ENCODE measurements at places on chromosomes 3 and 15. TPM values are rescaled to one million over a fixed set of nuclear protein-coding genes. Genes with fewer than 3 reads are reported as not detected.

GRCh38 chr3:177201700-177202397 is 4.6 kb upstream of the TBL1XR1 start:
- H3K36me3 ChIP-seq, result no peaks in the 10 kb centered on the region
- no peaks in the 10 kb centered on the region for H3K27me3 ChIP-seq
- no peak overlapping the region for H3K27ac ChIP-seq
- H3K4me3 ChIP-seq, result no peak overlapping the region

GRCh38 chr3:110623571-110623970 is 448.0 kb upstream of the NECTIN3 start:
- H3K36me3 ChIP-seq, result no peaks in the 10 kb centered on the region
- no peak overlapping the region for H3K4me3 ChIP-seq
- no peaks in the 10 kb centered on the region for H3K27me3 ChIP-seq
- H3K27ac ChIP-seq, result no peak overlapping the region

DNA sequence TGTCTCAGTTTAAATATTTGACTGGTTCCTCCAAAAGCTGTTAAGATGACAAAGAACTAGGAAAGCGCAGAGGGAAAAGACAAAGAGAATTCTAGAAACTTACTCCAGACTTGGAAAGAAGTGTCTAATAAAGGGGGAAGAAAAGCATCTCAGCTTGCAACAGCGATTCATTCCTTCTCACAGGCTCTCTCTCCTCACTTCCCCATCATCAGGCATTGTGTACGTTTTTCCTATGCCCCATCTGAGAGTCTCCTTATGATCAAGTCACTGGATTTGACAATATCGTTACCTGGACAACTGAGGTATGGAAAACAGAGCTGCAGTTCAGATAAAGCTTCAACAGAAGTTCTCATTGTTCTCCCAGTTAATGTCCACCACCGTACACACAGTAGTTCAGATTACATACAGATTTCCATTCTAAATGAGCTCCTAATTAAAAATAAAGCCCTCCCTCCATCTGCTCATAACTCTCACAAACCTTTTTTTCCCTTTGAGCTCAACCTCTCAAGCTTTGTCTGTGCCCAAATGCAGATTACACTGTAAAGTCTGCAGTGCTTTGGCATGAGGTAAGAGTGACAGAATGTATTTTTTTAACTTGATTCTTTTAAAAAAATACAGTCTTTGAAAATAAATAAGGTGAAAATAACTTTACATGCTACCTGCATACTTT is 254.4 kb upstream of the THBS1 start:
- DNase-seq, result no peak
- H3K4me3 ChIP-seq, result no peak overlapping the region
- H3K27ac ChIP-seq, result no peak overlapping the region
- no peaks in the 10 kb centered on the region for H3K36me3 ChIP-seq

DNA sequence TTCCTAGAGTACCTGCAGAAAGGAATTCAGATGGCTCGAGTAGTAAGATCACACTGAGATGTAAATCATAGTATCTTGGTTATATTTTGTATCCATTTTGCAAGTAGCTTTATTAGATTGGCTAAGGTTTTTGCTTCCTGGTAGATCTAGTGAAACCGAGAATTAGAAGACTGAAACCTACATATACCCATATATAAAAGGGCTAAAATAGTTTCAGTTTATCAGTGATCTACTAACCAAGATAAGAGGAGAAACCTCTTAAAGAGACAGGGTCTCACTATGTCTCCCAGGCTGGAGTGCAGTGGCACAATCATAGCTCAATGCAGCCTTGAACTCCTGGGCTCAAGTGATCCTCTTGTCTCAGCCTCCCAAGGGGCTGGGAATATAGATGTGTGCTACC is 135.3 kb downstream of the PCCB start:
- no peaks in the 10 kb centered on the region for H3K36me3 ChIP-seq
- no peaks in the 10 kb centered on the region for H3K27me3 ChIP-seq
- DNase-seq, result no peak
- H3K4me1 ChIP-seq, result no peaks in the 10 kb centered on the region
- no peak overlapping the region for H3K27ac ChIP-seq
- no peak overlapping the region for H3K4me3 ChIP-seq

The CACNA1D gene
- 2.9 TPM for total RNA-seq

DNA sequence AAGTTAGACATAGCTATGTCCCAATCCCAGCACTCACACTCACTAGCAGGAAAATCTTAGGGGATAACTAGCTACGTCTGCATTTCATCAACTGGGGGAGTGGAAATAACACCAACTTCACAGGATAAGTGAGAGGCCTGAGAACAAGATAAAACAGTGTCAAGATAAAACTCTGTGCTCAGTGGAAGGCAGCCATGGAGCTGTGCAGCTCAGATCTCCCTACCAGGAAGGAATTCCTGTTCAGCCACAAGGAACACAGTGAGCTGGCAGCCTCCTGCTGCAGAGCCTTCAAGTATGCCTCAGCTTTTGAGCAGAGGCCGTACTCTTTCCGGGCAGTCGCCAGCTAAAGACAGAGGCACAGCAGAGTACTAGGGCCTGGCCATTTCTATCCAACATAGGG is 115.8 kb upstream of the TOPAZ1 start:
- H3K36me3 ChIP-seq, result no peaks in the 10 kb centered on the region
- H3K27ac ChIP-seq, result no peak overlapping the region
- no peak for DNase-seq
- H3K4me1 ChIP-seq, result peaks cover 5% of the 10 kb centered on the region
- no peak overlapping the region for H3K4me3 ChIP-seq

- H3K4me1 ChIP-seq, result peaks cover 1% of the 10 kb centered on the region
- no peaks in the 10 kb centered on the region for H3K36me3 ChIP-seq
- H3K4me3 ChIP-seq, result no peak overlapping the region
- H3K27ac ChIP-seq, result no peak overlapping the region
- no peaks in the 10 kb centered on the region for H3K27me3 ChIP-seq
These were observed 64.8 kb upstream of the BCL6 start for GRCh38 chr3:187810021-187810446.

The HYKK gene
- total RNA-seq, result 3.1 TPM

The TEX9 gene
- total RNA-seq, result 12.3 TPM

DNA sequence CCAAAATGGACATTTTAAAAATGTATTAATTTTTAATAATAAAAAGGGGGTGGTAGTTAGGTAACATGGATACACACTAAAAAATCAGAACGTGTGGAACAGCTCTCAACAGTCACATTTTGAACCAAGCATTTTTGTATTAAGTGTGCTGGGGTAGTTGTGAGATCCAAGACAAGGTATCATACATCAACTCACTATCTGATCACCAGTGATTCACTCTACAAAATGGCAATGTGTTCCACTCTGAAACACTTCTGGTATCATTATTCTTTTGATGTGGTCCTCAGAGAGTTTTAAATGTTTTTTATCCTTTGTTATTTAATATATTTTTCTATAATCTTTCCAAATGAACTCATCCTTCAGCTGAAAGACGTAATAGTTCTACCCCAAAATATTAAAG is 5.4 kb downstream of the HACL1 start:
- H3K4me3 ChIP-seq, result no peak overlapping the region
- H3K4me1 ChIP-seq, result peaks cover 6% of the 10 kb centered on the region
- DNase-seq, result no peak
- no peak overlapping the region for H3K27ac ChIP-seq

The DAZL gene
- total RNA-seq, result 3.4 TPM

DNA sequence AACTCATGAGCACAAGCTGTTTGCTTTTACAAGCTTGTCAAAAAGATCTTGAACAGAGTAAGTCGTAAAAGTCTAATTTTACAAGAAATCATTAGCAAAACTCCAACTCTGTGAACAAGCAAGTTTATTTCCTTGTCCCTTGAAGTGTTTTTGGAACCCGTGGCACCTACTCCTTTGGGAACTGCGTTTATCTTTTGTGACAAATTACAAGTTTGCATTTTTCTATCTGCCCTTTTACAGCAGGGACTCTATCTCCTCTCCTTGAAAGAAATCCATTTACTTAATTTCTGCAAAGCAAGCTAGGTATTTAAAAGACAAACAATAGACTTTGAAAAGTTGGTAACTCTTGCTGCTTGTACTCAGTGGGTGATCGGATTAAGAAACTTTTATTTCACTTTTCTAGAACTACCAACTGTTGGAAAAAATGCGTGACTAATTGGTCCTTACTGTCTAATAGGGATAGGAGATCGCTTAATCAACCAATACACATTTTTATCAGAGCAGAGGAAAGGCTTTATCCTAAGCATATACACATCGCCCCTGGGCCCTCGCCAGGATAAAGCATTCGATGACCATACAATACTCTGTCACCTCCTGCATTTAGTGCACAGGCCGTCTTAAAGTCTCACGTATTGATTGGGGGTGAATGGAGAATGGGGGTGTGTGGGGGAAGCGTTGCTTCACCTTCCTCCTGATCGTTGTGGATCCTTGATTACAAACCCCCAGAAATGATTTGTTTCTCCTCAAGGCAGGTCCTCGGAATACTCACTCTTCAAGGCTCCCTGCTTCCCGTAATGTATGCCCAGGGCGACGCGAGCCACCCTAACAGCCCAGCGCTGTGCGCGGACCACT is 1.7 kb downstream of the PRTG start:
- H3K36me3 ChIP-seq, result no peaks in the 10 kb centered on the region
- peak overlapping the region; percentile 34 for H3K4me3 ChIP-seq
- H3K27me3 ChIP-seq, result peaks cover 71% of the 10 kb centered on the region
- no peak for DNase-seq
- H3K27ac ChIP-seq, result no peak overlapping the region

DNA sequence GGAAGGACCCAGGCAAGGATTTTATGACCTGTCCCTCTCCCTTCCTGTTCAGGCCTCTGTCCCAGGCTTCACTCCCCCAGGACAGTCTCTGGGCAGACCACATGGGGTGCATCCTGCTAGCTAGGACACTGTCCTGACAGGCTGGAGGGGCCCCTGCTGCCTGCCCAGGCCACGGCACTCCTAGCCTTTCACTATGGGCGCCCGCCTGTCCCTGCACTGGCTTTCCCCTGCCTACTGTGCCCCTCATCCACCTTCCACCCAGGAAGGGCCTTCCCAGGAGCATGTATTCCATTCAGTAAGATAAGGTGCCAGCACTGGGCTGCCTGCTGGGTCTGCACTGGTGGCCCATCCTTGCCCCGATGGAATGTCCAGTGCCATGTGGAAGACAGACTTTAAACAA is 145.3 kb downstream of the DNAJB8 start:
- H3K4me3 ChIP-seq, result no peak overlapping the region
- H3K27me3 ChIP-seq, result no peaks in the 10 kb centered on the region
- no peak overlapping the region for H3K27ac ChIP-seq
- DNase-seq, result no peak
- no peaks in the 10 kb centered on the region for H3K36me3 ChIP-seq

GRCh38 chr15:62712455-62712839 is 330.1 kb upstream of the TPM1 start:
- no peaks in the 10 kb centered on the region for H3K27me3 ChIP-seq
- no peak overlapping the region for H3K4me3 ChIP-seq
- H3K36me3 ChIP-seq, result no peaks in the 10 kb centered on the region
- H3K4me1 ChIP-seq, result no peaks in the 10 kb centered on the region

GRCh38 chr15:71424765-71425164 is 309.5 kb downstream of the THSD4 start:
- H3K27me3 ChIP-seq, result no peaks in the 10 kb centered on the region
- no peaks in the 10 kb centered on the region for H3K36me3 ChIP-seq
- no peak overlapping the region for H3K4me3 ChIP-seq
- no peak overlapping the region for H3K27ac ChIP-seq
- no peaks in the 10 kb centered on the region for H3K4me1 ChIP-seq

GRCh38 chr3:102665183-102665582 is 230.4 kb downstream of the ZPLD1 start:
- no peaks in the 10 kb centered on the region for H3K36me3 ChIP-seq
- no peaks in the 10 kb centered on the region for H3K27me3 ChIP-seq
- no peak for DNase-seq
- H3K27ac ChIP-seq, result no peak overlapping the region
- no peaks in the 10 kb centered on the region for H3K4me1 ChIP-seq
- H3K4me3 ChIP-seq, result no peak overlapping the region

The PXYLP1 gene
- total RNA-seq, result 17.6 TPM

DNA sequence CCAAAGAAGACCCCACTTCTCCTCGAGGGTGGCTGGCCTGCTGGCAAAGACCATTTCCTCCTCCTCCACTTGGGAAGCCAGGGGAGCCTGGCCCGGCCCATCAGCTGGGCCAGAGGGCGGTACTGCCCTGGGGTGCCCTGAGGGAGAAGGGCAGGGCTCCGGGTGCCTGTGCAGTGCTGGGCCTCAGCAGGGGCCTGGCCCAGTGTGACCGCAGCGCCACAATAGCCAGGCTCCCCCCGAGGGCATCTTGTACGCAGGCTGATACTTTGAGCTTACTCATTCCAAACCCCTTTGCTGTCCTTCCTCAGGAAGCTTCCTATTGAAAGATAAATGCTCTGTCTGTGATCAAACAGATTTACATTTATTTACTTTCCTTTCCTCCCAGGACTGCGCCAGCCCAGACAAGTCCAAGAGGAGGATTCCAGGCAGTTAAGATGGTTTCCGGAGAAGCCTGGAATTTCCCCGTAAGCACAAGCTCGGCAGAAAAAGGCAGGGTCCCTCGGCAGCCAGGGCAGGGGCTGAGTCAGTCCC is 240.1 kb downstream of the XXYLT1 start:
- H3K36me3 ChIP-seq, result no peaks in the 10 kb centered on the region
- H3K27ac ChIP-seq, result no peak overlapping the region
- H3K27me3 ChIP-seq, result peaks cover 7% of the 10 kb centered on the region

The DISP2 gene
- total RNA-seq, result 3.4 TPM

DNA sequence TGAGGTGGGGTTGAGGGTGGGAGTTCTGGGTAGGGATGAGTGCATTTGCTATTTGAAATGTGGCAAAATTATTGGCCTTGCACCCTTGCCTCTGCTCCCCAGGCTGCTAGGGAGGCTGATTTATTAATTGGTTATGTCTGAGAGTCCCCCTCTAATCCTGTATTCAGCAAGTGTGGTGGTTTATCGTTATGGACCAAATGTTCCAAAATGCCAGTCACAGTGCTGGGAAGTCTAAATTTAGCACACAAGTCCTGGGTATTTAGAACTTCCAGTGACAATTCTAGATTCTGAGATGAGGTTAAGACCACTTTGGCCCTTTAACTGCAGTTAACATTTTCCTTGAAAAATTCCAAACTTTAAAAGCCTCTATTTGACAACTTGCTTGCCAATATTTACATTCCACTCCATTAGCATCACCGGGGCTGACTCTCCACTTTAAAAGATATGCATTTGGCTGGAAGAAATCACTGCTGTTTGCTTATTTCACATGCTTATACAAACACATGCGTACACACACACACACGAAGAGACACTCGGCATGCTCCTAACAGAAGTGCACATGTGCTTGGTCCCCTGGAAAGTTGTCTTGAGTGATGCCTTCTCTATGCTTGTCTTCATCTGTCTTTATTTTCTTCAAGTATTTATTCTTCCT is 247.7 kb downstream of the IL20RB start:
- H3K27me3 ChIP-seq, result no peaks in the 10 kb centered on the region
- H3K4me3 ChIP-seq, result no peak overlapping the region
- no peaks in the 10 kb centered on the region for H3K4me1 ChIP-seq

DNA sequence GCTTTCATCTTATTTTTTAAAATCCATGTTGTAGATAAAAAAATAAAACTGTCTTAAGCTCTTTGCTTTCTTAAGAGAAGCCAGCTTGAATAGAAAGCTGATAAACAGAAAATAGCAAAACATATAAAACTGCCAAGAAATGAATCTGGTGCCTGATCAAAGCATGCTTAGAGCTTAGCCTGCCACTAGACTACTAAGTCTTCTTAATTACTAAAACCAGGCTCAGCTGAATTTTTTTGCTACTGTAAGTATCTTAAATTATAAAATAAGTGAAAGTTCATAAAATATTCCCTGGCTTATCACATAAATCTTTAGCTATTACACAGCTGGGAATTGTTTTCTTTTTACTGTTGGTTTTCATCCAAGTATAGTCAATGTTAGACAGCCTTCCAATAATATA is 803.9 kb downstream of the DIPK2A start:
- no peak overlapping the region for H3K27ac ChIP-seq
- no peak overlapping the region for H3K4me3 ChIP-seq
- H3K27me3 ChIP-seq, result no peaks in the 10 kb centered on the region
- no peak for DNase-seq
- no peaks in the 10 kb centered on the region for H3K36me3 ChIP-seq
- H3K4me1 ChIP-seq, result no peaks in the 10 kb centered on the region

All from H1 (cell line).